ENCODE measurements at places on chromosomes 5 and 9.

GRCh38 chr5:32506201-32506661 lies 61.7 kb upstream of the ZFR start:
- H3K4me1 ChIP-seq, result peaks cover 9% of the 10 kb centered on the region
- H3K27me3 ChIP-seq, result peaks cover 32% of the 10 kb centered on the region
- no peaks in the 10 kb centered on the region for H3K36me3 ChIP-seq
- DNase-seq, result no peak
- no peak overlapping the region for H3K4me3 ChIP-seq
- no peak overlapping the region for H3K27ac ChIP-seq

DNA sequence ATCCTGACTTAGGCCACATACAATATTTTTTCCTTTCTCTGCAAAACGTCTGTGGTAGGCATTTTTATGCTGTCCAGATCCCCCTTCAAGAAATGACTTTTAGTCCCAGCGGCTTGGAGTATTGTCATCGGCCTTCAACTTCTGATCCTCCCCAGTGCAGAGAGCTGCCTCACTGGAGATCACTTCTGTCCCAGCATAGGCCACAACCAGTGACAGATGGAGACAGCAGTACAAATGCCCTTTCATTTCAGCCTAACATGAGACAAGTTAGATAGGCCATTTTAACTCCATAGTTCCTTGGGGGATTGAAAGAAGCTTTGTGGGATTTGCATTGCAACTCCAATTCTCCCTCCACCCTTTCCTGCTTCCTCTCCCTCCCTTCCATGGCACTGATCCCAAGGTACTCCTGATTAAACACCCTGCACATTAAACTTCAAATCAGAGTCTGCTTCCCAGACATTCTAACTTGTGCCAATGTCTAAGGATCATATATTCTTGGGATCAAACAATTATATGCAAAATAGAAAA lies 3.2 kb upstream of the MAMDC2 start:
- no peak overlapping the region for H3K4me3 ChIP-seq
- peaks cover 9% of the 10 kb centered on the region for H3K4me1 ChIP-seq
- H3K27me3 ChIP-seq, result peaks cover 50% of the 10 kb centered on the region
- H3K36me3 ChIP-seq, result no peaks in the 10 kb centered on the region
- DNase-seq, result no peak
- no peak overlapping the region for H3K27ac ChIP-seq

DNA sequence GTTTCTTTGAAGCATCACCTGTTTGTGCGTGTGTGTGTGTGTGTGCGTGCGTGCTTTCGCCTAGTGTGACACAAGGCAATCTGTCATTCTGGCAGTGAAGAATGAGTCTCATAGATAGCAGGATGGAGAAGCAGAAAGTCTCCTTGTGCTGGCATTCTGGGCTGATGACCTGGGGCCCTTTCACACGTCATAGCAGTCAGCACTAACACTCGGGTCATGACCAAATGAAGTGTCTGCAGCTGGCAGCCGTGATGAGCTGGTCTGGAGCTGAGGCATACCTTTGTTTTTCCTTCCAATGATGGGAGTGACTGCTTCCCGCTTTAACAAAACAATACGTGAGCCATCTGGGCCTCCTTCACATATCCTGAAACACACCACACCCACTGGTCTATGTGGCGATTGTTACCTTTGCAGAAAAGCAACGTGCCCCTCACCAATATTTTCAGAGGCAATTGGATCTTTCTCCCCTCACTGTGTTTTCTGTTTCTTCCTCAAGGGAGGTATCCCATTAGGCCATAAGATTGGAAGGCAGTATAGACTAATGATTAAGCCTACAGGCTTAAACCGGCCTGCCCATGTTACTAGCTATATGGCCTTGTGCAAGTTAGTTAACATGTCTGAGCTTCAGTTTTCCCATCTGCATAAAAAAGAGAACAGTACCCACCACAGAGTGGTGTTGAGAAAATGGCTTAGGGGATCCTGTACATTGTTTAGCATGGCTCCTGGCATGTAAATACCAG lies 88.8 kb downstream of the SREK1 start:
- no peaks in the 10 kb centered on the region for H3K36me3 ChIP-seq
- H3K4me1 ChIP-seq, result no peaks in the 10 kb centered on the region
- H3K4me3 ChIP-seq, result no peak overlapping the region
- peaks cover 10% of the 10 kb centered on the region for H3K27me3 ChIP-seq
- no peak for DNase-seq

DNA sequence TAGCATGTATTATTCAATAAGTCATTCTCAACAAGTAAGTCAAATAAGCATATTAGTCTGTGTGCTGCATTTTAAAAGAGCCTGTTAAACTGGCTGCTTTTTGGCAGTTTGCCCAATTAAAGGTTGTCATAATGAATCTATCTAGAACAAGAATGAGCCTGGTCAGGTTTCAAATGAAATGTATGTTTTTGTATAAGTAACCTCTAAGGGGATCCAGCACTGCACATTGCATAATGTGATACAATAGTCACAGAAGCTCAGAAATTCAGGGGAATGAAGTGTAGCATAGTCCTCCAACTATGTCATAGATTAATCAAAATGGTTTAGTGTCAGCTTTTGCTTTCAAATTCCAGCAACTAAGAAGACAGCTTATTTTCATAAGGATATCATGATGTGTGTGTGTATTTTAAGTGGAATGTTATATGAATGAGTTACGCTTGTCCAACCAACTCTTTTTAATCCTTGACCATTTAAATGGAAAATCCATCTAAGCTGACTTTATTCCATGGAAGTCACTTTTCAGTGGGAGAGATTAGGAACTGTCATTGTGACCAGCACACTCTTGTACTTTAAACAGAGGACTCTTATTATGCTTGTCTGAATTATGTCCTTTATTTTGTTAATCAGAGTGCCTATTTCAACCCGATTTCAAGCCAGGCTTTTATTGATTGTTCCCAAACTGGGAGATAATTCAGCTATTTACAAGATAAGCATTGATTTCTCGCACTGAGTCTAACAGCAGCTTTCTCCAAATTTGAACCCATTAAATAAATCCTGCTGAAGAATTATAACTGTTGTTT lies 283.9 kb upstream of the ADAMTSL1 start:
- no peaks in the 10 kb centered on the region for H3K4me1 ChIP-seq
- no peak overlapping the region for H3K4me3 ChIP-seq
- DNase-seq, result no peak
- no peaks in the 10 kb centered on the region for H3K27me3 ChIP-seq
- H3K27ac ChIP-seq, result no peak overlapping the region

DNA sequence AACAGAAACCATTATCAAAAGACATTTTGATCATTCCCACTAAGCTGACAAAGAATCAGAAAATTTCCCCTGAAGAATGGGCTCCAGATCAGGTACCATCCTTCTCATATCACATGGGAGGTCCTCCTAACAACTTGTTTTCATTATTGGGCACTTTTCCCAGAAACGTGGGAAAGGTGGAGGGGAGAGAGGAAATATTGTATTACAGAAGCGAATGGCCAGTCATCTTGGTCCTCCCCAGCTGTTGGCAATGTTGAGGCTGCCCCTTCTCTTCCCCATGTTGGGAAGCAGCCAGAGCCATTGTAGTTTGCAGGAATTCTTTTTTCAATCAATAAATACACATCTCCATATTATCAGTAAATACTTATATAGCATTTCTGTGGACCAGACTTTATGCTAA lies 126.2 kb upstream of the ZNF608 start:
- no peaks in the 10 kb centered on the region for H3K36me3 ChIP-seq
- no peak overlapping the region for H3K27ac ChIP-seq
- H3K4me3 ChIP-seq, result no peak overlapping the region
- no peak for DNase-seq
